ENCODE measurements at places on chromosomes 12 and 14. TPM values are rescaled to one million over a fixed set of nuclear protein-coding genes. Genes with fewer than 3 reads are reported as not detected.

The ZNF10 gene
- total RNA-seq, result 11.6 TPM

GRCh38 chr14:65044596-65044959, 57.7 kb downstream of the MAX start:
- H3K4me1 ChIP-seq, result peaks cover 12% of the 10 kb centered on the region
- peaks cover 26% of the 10 kb centered on the region for H3K36me3 ChIP-seq
- DNase-seq, result no peak
- H3K4me3 ChIP-seq, result no peak overlapping the region

DNA sequence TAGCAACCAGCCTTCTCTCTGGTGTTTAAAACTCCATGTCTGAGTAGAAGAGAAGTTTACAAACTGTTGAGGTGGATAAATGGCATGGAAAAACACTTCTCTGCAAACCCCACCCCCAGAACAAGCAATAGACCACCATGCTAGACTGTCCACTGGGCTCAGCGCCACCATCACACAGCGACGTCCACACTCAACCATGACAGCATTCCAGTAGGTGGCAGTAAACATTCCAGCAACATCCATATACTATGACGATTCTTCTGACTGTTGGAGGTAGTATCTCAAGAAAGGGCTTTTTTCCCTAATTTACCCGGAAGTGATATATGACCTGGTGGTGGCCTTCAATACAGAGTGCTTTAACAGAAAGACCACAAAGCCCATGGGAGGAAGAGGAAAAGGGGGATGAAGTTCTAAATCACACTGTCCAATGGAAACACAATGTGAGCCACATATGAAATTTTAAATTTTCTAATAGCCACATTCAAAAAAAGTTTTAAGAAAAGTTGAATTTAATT, 152.2 kb downstream of the SLC15A4 start:
- no peak overlapping the region for H3K4me3 ChIP-seq
- H3K27ac ChIP-seq, result no peak overlapping the region
- H3K27me3 ChIP-seq, result no peaks in the 10 kb centered on the region
- no peaks in the 10 kb centered on the region for H3K36me3 ChIP-seq

DNA sequence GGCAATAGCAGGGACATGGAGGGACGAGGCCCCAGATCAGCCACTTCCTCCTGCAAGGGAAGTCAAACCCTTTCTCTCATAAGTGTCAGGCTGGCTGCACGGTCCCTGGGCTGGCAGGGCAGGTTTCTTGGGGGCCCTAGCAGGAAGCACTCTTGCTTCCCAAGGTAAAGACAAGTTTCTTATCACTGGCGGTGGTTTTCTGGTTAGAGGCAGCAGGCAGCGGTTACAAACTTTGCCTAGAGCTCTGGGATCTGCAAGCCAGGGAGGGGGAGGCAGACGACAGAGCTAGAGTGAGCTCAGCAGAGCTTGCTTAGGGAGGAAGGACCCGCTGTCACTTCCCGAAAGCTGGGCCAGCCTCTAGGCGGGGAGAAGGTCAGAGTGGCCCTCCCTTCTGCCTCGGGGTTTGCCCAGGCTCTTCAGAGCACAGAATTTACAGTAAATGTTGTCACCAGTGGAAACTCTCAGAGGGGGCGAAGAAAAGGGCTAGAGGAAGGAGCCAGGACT, 20.4 kb downstream of the BATF start:
- DNase-seq, result no peak
- peak overlapping the region; percentile 38 for H3K27ac ChIP-seq
- H3K27me3 ChIP-seq, result no peaks in the 10 kb centered on the region
- no peak overlapping the region for H3K4me3 ChIP-seq

The LRTM2 gene
- total RNA-seq, result not detected

DNA sequence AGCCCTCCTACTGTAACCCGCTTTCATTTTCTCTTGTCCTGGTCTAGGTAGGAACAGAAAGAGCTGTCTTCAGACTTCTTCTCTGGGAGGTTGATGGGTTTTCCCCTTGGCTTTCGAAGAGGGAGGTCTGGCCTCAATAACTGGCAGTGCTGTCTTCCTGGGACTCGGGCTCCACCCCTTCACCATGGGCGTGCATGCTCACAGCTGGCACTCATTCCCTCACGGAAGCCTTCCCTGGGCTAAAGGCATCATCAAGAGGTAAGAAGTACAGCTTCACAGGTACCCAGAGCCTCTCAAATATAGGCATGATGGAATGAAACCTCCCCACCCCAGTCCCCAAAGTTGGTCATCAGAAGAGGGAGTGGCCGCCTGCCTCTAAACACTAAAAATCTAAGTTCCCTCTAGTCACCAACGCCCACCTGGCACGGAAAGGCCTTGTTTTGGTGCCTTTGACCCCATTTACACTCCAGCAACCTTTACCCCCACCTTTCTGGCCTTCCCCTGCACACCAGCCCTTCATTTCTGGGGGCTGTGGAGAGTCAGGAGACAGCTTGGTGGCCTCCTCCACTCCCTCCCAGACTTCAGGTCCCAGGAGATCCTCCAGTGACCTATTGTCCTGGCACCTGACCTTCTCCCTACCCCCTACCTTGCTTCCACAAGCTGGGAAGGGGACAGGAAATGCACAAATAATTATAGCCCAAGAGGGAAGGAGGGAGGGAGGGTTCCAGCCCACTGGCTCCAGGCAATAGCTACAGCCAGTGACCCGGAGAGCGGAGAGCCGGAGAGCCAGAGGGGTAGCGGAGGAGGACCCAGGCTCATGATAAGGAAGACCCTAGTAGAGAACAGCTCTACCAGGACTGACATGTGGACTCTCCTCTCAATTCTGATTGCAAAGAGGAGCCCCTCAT, 2.8 kb downstream of the RAPGEF3 start:
- H3K27ac ChIP-seq, result peak overlapping the region; percentile 68
- DNase-seq, result no peak
- no peaks in the 10 kb centered on the region for H3K27me3 ChIP-seq
- H3K4me3 ChIP-seq, result peak overlapping the region; percentile 85
